ENCODE measurements at places on chromosomes 1 and 21.

DNA sequence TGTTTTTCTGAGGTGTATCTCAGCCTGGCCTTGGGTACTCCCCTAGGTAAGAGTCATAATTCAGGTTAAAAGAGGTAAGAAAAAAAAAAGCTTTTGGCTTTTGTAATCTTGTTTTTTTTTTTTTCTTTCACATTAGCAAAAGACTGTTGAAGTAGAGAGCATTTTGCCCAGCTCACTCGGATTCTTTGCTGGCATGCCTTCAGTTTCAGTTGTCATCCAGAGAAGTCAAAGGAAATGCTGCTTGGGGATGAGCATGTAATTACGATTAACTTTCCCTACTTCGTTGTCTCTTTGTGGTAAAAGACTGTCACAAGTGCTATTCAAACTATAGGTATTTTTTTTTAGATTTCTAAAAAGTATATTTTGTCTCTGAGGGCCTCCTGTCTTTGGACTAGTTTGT lies 6.3 kb downstream of the BACH1 start:
- no peak for DNase-seq

- no peak for DNase-seq
Observed at GRCh38 chr1:116325922-116326321, 47.1 kb upstream of the ATP1A1 start.

- no peak for DNase-seq
Observed at GRCh38 chr1:67759692-67760029, 73.6 kb downstream of the GNG12 start.

DNA sequence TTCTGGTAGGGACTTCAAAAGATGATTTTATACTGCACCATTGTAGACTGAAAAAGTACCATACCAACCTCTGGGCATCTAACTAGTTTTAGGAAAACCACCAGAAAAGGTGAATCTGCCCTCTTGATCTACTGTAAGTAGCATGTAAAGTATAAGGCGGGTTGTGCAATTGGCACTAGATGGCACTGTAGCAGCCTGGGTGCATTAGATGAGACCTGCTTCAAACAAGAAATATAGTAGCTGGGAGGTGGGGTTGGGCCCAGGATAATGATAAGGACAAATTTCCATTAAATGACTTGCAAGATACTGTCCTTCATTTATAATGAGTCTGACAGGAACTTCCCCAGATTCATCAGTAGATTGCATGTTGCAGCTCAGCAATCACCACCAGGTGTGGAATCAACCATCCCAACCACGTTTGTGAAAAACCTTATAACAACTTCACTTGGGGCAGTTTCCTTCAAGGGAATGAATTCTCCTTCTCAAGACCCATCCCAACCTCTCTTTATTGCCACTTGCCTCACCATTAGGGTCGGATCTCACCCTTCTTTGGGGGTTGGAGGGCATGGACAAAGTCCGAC lies 37.3 kb upstream of the IL10 start:
- DNase-seq, result no peak

GRCh38 chr1:75548721-75549480 lies 62.0 kb downstream of the SLC44A5 start:
- DNase-seq, result no peak

GRCh38 chr1:14759042-14759818 lies 160.7 kb downstream of the KAZN start:
- no peak for DNase-seq

- no peak for DNase-seq
Observed at GRCh38 chr1:181318858-181319235, 164.5 kb upstream of the CACNA1E start.

DNA sequence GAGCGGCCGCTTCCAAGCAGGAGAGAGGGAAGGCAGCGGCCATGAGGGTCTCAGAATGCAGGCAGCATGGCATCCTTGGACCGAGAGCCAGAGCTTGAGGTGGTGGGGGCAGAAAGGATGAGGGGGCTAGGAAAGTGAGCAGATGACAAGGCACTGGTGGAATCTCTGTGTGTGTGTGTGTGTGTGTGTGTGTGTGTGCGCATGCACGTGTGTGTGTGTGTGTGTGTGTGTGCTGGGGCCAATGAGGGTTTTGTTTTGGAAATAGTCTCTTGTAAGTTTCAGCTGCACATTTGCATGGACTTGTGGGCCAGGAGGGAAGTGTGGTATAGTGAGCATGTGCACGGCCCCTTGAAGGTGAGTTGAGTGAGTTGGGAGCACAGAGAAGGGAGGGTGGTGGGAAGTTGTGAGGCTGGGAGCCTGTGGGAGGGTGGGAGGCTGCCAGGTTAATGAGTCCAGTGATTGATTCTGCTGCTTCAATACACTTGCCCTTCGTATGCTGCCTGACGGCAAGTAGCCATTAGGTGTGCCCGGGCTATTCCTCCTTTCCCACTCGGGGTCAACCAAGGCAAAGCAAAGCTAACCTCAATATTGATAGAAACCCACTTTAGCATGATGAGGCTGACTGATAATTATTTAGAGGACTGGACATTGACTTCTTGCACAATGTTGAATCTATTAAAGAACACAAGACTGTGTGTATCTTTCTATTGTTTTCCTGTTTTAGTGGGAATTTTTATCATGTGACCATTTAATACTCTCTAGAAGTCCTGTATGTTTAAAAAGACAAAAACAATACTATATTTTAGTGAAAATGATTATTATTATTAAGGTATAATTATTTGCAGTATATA lies 80.3 kb downstream of the PROX1 start:
- DNase-seq, result no peak

DNA sequence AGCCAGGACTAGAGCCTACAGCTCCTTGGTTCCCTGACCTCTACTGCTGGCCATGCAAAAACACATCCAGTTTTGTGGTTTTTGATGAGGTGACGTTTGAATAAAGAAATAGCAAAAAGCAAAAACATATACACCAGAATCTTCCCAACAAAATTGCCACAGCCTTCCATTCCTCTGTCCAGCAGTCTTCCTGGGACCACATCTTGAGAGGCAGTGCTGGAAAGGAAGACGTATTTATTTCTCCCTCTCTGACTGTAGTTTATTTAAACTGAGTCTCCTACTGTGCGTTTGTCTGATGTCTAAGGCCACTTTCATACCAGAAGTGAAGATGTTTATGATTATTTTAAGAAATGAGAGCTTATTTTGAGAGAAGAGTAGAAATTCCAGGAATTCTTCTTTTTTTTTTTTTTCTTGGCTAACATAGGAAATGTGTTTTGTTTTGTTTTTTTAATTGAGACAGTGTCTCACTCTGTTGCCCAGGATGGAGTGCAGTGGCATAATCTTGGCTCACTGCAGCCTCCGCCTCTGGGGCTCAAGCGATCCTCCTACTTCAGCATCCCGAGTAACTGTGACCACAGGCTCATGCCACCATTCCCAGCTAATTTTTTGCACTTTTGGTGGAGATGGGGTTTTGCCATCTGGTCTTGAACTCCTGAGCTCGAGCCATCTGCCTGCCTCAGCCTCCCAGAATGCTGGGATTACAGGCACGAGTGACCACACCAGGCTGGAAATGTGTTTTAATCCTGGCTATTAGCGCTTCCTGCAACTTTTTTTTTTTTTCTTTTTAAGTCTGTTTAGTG lies 118.5 kb downstream of the ITSN1 start:
- no peak for DNase-seq

GRCh38 chr1:205593967-205594366 lies 37.8 kb downstream of the ELK4 start:
- no peak for DNase-seq

GRCh38 chr21:35019631-35020032 lies 29.5 kb downstream of the RUNX1 start:
- no peak for DNase-seq

DNA sequence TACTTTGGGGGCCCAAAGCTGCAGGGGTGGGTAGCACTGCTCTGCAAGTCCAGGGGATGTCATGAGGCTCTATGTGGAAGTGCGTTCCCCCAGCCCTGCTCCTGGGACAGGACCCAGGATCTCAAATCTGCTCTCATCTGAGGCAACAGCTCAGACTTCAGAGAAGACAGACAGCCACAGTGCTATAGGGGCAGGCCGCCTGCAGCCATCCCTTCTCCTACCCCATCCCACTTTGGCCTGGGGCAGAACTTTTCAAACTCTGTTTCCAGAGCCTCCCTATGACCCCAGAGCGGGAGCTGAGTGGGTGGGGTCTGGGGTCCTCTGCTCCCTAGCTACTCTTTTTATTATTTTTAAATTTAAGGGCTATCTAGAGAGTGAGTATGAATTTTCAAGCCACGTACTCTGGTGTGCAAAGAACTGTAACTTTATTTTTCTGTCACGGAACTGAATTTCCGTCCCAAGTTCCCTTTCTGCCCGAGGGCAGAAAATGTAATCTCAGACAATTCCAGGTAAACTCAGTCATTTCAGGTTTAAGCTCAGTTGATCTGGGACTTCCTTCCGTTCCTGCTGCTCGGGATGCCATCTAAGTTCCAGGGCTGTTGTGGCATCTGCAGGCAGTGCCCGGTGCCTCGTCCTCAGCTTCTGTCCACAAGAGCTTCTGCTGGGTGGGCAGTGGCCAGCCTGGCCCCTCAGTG lies 98.3 kb downstream of the ACTL8 start:
- no peak for DNase-seq

GRCh38 chr1:43564551-43565348 lies 34.1 kb downstream of the PTPRF start:
- DNase-seq, result no peak

- DNase-seq, result no peak
Observed at GRCh38 chr1:152487871-152488270, 22.7 kb upstream of the LCE5A start.

- no peak for DNase-seq
Observed at GRCh38 chr1:153415850-153416570, at the start of gene S100A7A. Gene S100A7A (plus strand): TSS chr1:153416520. CDS start chr1:153418083, 1,563 bp downstream.

DNA sequence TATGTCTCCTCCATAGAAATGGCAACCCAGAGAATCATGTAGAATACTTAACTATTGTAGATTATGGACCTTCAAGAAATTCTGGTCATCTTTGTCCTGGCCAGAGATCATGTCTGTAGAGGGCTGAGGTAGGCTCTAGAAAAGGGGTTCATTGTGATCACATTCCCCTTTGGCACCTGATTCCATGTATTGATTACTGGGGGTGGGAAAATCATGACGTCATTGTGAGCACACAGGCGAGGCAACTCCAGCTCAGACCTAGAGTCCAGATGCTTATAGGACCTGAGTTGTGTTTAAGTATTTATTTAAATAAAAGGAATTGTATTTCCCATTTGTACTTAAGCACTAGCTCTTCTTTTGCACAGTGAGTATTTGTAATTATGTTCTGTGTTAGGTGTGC lies 93.1 kb downstream of the OSBPL9 start:
- DNase-seq, result no peak

- no peak for DNase-seq
Observed at GRCh38 chr1:184296466-184297243, 90.2 kb upstream of the C1orf21 start.

DNA sequence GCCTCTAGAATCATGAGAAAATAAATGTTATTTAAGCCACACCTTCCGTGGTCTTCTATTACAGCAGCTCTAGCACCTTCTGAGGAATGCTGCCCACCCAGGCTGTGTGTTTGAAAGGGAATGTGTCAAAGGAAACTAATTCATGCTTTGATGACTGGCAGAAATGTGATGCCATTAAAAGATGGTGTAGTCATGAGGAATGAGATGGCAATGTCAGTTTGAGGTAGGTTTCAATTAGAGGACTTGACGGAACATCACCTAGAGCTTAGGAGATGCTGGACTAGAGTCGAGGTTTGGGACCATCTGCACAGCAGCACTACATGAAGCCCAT lies 10.6 kb downstream of the PDZK1 start:
- DNase-seq, result no peak

DNA sequence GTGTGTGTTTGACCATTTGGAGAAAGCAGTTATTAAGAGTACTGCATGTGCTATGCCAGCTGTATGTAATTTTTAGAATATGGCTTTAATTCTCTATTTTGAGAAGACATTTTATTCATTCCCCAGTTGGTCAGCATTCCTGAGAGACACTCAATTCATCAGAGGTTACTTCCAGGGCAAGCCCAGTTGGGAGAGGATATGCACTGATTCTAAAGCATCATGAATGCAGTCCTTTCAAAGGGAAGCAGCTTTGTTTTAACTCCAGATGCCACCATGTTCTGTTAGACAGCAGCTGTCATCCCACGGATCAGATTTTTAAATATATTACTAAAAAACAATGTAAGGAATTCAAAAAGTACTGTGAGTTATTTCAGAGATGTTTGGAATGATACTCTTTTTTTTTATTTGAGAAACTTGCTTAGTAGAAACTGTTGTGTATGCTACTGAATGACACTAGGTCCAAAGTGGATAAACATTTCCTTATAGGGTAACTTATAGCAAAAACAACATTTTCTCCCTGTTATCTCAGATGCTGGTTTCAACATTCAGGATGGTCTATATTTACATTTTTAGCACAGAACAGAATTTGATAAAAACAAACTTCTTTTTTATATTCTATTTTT lies 149.5 kb upstream of the B3GALT2 start:
- no peak for DNase-seq

GRCh38 chr1:1348420-1349255 lies 580 bp downstream of the DVL1 start:
- DNase-seq, result no peak

DNA sequence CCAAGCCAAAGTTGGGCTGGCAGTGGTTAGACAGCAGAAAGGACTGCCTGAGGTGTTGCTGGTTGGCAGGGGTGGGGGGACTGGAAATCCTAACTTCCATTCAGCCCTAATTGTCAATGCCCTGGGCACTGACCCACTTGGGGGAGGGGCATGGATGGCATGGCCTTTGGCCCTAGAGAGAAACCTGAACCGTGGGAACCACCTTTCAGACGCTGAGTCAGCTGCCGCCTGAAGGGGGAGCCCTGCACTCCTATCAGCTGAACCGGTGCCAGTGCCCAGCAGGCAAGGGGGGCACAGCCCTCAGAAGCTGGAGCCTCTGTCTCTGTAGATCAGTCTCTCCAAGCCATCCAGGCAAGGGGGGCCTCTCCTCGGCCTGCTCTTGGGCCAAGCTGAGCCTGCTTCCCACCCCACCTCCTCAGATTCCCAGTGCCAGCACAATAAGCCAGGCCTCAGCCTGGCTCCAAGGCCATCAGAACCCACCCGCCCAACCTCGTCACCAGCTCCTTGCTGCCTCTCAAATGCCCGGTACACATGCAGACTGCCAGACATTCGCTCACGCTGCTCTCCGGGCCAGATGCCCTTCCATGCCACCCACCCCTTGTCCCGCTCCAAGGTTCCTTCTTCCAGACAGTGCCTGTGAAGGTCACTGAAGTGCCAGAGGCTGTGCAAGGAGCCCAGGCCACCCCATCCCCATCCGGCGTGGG lies 11.6 kb downstream of the TINAGL1 start:
- DNase-seq, result no peak

DNA sequence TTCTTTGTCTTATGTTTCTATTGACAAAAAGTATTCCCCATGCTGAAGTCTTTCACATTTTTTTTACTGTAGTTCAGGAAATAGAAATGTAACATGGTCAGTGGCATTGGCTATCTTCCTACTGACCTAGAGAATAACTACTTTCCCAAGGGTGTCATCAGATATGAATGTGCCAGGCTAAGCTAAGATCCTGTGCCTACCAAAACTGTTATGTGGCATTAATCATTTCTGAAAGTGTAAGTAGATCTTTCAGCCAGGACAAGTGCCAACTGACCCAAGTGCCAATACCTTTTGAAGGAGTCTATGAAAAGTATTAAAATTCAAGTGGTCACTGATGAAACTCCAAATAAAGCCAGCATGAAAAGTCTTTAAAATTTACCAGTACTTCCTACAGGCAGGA lies 165.3 kb downstream of the TNFSF18 start:
- no peak for DNase-seq

- no peak for DNase-seq
Observed at GRCh38 chr1:23367451-23367790, 2.2 kb downstream of the ZNF436 start.
